Activated CD4-positive, alpha-beta T cell treated with anti-CD3 and anti-CD28 coated beads, Interleukin-2, amount 10 ng/mL, durations not matched to agents 7 days and 5 days (primary cell): ENCODE measurements at places on chromosomes 7 and 10. TPM values are rescaled to one million over a fixed set of nuclear protein-coding genes. Genes with fewer than 3 reads are reported as not detected.

DNA sequence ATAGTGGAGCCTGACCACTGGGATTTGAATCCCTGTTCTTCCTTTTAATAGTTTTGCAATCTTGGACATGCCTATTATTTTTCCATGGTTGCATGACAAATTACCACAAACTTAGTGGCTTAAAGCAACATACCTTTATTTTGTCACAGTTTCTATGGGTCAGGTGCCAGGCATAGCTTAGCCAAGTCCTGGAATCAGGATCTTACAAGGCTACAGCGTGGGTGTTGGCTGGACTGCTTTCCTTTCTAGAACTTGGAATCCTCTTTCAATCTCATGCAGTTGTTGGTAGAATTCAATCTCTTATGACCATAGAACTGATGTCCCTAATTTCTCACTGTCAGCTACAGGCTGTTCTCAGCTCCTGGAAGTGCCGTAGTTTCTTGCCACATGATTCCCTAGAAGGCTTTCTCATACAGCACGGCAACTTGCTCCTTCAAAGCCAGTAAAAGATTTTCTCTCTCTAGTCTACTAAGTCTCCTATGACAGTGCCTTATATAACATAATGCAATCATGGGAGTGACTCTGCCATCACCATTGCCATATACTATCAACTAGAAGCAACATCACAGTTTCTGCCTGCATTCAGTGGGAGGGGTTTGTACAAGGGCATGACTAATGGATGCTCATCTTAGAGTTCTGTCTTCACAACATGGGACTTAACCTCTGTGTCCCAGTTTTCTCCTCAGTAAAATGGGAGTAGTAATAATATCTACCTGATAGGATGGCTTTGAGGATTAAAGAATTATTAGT is 243.4 kb upstream of the FZD1 start:
- H3K4me1 ChIP-seq = no peaks in the 10 kb centered on the region
- no peaks in the 10 kb centered on the region for H3K36me3 ChIP-seq
- no peak overlapping the region for H3K27ac ChIP-seq
- DNase-seq = no peak
- no peaks in the 10 kb centered on the region for H3K27me3 ChIP-seq

DNA sequence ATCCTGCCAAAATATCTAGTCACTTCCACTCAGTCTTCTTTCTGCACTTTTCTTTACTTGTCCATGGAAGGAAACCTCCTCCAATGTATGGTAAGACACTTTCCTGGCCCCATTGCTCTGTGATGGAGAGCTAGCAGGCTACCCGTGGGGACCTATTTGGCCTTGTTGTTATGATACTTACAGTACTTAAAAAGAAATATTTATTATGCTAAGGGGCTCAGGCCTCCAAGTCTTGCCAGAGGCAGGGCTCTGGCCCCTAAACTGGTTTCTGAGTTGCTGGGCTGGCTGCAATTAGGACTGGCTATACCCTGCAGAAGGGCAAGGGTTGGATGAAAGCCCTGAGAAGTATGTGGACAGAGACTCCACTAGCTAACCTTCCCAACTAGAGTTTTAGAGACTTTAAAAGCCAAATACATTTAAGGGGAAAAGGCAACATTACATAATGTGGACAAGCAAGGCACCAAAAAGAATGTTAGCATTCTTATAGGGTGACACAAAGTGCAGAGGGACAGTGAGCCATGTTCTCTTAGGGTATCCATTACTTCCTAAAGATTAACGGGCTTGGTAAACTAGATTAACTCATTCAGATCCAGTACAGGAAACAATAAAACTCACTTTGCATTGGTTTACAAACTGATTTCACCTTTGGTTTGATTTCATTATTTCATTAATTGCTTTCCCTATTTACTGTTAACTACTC is 84.9 kb upstream of the INHBA start:
- no peak overlapping the region for H3K27ac ChIP-seq
- H3K27me3 ChIP-seq = peaks cover 2% of the 10 kb centered on the region
- no peaks in the 10 kb centered on the region for H3K36me3 ChIP-seq
- no peaks in the 10 kb centered on the region for H3K4me1 ChIP-seq
- DNase-seq = no peak
- no peak overlapping the region for H3K4me3 ChIP-seq

OR2A5 gene
- not detected for total RNA-seq

DNA sequence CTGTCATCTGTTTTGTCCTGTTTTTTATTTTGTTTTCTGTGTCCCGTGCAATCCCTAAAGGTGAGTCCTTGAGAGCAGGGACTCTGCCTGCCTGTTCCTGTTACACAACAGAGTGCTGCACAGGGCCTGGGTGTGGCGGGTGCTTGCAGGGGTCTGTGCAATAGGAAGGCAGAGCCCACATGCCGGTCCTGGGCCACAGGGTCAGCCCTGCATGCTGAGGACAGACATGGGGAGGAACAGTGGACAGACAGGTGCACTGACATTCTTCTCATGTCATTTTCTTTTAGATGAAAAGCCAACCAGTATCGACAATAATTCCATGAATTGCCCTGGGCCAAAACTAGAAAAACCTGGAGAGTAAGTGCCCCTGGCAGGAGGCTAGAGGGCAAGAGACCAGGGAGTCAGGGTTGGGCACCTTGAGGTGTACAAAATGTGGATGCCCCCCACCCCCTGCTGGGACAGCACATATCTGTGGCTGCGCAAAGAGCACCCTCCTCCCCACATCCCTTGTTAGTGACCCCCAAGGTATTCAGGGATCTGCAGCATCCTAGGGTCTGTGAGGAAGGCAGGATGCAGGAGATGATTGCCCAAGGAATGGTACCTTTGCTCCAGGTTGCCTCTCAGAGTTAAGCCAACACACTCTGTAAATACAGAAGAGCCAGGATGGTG is 19.9 kb downstream of the ANTXRL start:
- no peaks in the 10 kb centered on the region for H3K27me3 ChIP-seq
- no peaks in the 10 kb centered on the region for H3K4me1 ChIP-seq
- DNase-seq = no peak
- no peaks in the 10 kb centered on the region for H3K36me3 ChIP-seq

- no peak overlapping the region for H3K4me3 ChIP-seq
- H3K27ac ChIP-seq = no peak overlapping the region
- DNase-seq = no peak
- no peaks in the 10 kb centered on the region for H3K27me3 ChIP-seq
- H3K4me1 ChIP-seq = no peaks in the 10 kb centered on the region
Measured at GRCh38 chr10:115774721-115775120, 498.3 kb downstream of the GFRA1 start.

PRKAG2 gene
- total RNA-seq = 32.3 TPM

GRCh38 chr10:95559896-95560277 is 1.3 kb downstream of the SORBS1 start:
- no peaks in the 10 kb centered on the region for H3K36me3 ChIP-seq
- H3K4me3 ChIP-seq = peak overlapping the region; percentile 99
- H3K4me1 ChIP-seq = peaks cover 16% of the 10 kb centered on the region
- no peak overlapping the region for H3K27ac ChIP-seq
- no peak for DNase-seq

- H3K36me3 ChIP-seq = no peaks in the 10 kb centered on the region
- no peak overlapping the region for H3K4me3 ChIP-seq
- DNase-seq = peak; percentile 36
- H3K27ac ChIP-seq = no peak overlapping the region
- H3K27me3 ChIP-seq = peaks cover 10% of the 10 kb centered on the region
Measured at GRCh38 chr7:116802746-116803152, 59.6 kb upstream of the CAPZA2 start.

DNA sequence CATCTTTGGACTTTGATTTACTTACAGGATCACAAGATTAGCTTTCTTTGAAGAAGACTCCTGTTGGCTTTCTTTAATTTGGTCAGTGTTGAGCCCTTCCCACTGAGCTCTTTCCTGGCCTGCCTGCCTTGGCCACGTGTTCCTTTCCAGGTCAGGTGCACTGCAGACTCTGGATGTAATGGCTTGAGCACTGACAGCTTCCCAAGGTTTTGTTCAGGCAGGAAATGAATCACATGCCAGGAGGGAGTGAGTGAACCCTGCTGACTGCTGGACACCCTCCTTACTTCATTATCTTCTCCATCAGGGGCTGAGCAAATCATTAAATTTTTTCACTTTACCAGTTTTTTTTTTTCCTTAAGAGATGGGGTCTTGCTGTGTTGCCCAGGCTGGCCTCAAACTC is 29.8 kb downstream of the SNX10 start:
- no peak overlapping the region for H3K4me3 ChIP-seq
- H3K4me1 ChIP-seq = no peaks in the 10 kb centered on the region
- no peaks in the 10 kb centered on the region for H3K27me3 ChIP-seq
- DNase-seq = no peak

TMEM213 gene
- not detected for total RNA-seq

- no peaks in the 10 kb centered on the region for H3K36me3 ChIP-seq
- no peak overlapping the region for H3K4me3 ChIP-seq
- H3K4me1 ChIP-seq = no peaks in the 10 kb centered on the region
Measured at GRCh38 chr7:52682993-52683392, 352.4 kb upstream of the POM121L12 start.

CRPPA gene
- 0.60 TPM for total RNA-seq

DNA sequence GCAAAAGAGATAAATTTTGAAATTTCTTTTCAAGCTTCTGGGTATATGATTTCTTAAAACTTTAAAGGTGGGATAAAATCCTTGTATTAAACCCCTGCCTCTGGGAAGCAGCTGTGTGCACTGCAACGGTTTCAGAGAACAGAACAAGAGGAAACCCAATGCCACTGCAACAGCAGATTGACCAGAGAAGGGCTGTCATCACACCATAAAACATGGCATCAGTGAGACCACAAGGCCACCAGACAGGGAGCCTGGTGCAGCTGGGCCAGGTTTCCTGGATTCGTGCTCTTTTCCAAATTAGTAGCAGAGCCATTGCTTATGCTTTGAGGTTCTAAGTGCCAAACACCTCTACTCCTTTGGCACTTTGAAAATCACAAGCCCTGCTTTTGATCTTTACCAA is 152.4 kb downstream of the PRPF18 start:
- H3K4me3 ChIP-seq = no peak overlapping the region
- peaks cover 10% of the 10 kb centered on the region for H3K4me1 ChIP-seq
- H3K36me3 ChIP-seq = no peaks in the 10 kb centered on the region
- H3K27ac ChIP-seq = no peak overlapping the region
- no peak for DNase-seq

INHBA gene
- total RNA-seq = not detected

ADGRA1 gene
- not detected for total RNA-seq

DNA sequence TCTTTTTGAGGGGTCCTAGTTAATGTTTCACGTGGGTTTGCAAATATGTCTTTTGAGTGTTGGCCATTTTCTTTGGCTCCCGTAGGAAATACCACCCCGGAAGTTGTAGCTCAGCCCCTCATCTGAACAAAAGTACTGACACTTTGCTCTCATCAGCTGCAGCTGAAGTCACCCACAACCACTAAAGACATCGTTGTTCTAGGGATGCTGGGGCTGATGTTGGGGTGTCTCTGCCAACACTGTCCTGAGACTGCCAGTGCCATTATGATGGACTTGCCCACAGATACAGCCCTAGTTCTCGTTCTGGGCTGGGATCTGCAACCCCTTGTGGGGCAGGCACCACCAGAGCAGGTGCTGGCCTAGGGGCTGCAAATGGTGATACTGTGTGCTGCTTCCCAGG is 82.6 kb upstream of the ARHGAP21 start:
- no peaks in the 10 kb centered on the region for H3K27me3 ChIP-seq
- H3K4me3 ChIP-seq = no peak overlapping the region
- no peak overlapping the region for H3K27ac ChIP-seq
- H3K36me3 ChIP-seq = no peaks in the 10 kb centered on the region
- no peak for DNase-seq
- H3K4me1 ChIP-seq = no peaks in the 10 kb centered on the region

DNA sequence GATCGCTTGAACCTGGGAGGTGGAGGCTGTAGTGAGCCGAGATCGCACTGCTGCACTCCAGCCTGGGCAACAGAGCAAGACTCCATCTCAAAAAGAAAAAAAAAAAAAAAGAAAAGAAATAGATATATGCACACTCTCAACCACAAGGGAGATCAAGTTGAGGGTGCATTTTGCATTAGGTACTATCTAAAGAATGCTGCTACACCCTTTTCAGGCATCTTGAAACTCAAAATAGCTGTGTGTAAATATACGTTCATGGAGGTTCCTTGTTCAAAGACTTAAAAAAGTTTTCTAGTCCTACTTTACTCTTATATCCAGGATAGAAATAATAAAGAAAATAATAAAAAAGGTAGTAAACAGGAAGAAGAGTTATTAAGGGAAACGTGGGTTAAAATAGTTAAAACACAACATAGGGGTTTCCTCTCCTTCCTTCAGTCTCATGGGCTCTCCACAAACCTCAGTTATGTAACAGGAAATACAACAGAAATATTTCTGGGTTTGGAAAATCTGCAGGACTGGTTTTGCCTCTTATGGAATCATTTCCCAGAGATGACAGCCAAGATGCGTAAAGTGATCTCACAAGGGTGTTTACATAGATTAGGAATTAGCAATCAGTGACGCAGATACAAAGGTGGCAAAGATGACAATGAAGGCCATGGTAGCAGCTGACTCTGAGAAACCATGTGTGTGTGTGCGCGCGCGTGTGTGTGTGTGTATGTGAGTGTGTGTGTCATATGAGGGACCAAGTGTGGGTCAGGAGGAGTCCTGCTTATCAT is 15.1 kb downstream of the STEAP4 start:
- no peaks in the 10 kb centered on the region for H3K4me1 ChIP-seq
- H3K36me3 ChIP-seq = no peaks in the 10 kb centered on the region
- DNase-seq = no peak

HTR7 gene
- not detected for total RNA-seq

GRCh38 chr7:94594882-94595281 is 61.1 kb downstream of the SGCE start:
- no peaks in the 10 kb centered on the region for H3K27me3 ChIP-seq
- H3K36me3 ChIP-seq = no peaks in the 10 kb centered on the region
- no peak for DNase-seq
- H3K4me3 ChIP-seq = no peak overlapping the region
- no peak overlapping the region for H3K27ac ChIP-seq

GRCh38 chr7:157587805-157588560 is 251.2 kb downstream of the DNAJB6 start:
- no peak overlapping the region for H3K27ac ChIP-seq
- H3K27me3 ChIP-seq = peaks cover 22% of the 10 kb centered on the region
- DNase-seq = no peak
- H3K4me3 ChIP-seq = no peak overlapping the region
- H3K4me1 ChIP-seq = peaks cover 23% of the 10 kb centered on the region
- H3K36me3 ChIP-seq = peaks cover 2% of the 10 kb centered on the region

- no peaks in the 10 kb centered on the region for H3K27me3 ChIP-seq
- no peaks in the 10 kb centered on the region for H3K36me3 ChIP-seq
- H3K27ac ChIP-seq = no peak overlapping the region
- H3K4me1 ChIP-seq = no peaks in the 10 kb centered on the region
- no peak overlapping the region for H3K4me3 ChIP-seq
Measured at GRCh38 chr10:128825626-128826025, 641.4 kb upstream of the MGMT start.

GRCh38 chr7:12771378-12771877 is 84.0 kb downstream of the ARL4A start:
- no peaks in the 10 kb centered on the region for H3K27me3 ChIP-seq
- H3K27ac ChIP-seq = no peak overlapping the region
- H3K36me3 ChIP-seq = no peaks in the 10 kb centered on the region
- DNase-seq = no peak
- H3K4me3 ChIP-seq = no peak overlapping the region

SEPTIN14 gene
- total RNA-seq = not detected

GRCh38 chr7:146683439-146683838 is 566.8 kb downstream of the CNTNAP2 start:
- no peak for DNase-seq
- no peak overlapping the region for H3K27ac ChIP-seq
- no peaks in the 10 kb centered on the region for H3K36me3 ChIP-seq
- H3K27me3 ChIP-seq = no peaks in the 10 kb centered on the region
- H3K4me1 ChIP-seq = no peaks in the 10 kb centered on the region
- no peak overlapping the region for H3K4me3 ChIP-seq

- peaks cover 24% of the 10 kb centered on the region for H3K36me3 ChIP-seq
- no peak overlapping the region for H3K27ac ChIP-seq
- H3K4me1 ChIP-seq = peaks cover 9% of the 10 kb centered on the region
- H3K4me3 ChIP-seq = no peak overlapping the region
Measured at GRCh38 chr10:69014171-69014570, 25.6 kb downstream of the KIFBP start.
